ENCODE measurements at places on chromosomes 5 and 9. TPM values are rescaled to one million over a fixed set of nuclear protein-coding genes. Genes with fewer than 3 reads are reported as not detected.

KYAT1 gene
- 8.1 TPM for total RNA-seq

GOLM1 gene
- total RNA-seq: 114 TPM

OTULIN gene
- total RNA-seq: 23.5 TPM

TAF11L2 gene
- total RNA-seq: not detected

LCN15 gene
- total RNA-seq: 0.26 TPM

GABRA6 gene
- total RNA-seq: not detected

LCN12 gene
- total RNA-seq: 1.8 TPM

MRNIP gene
- 13.9 TPM for total RNA-seq

GLT6D1 gene
- not detected for total RNA-seq

PCDHA9 gene
- not detected for total RNA-seq

PIP5KL1 gene
- total RNA-seq: 2.0 TPM

LECT2 gene
- total RNA-seq: not detected

PLCXD3 gene
- total RNA-seq: 0.13 TPM

Measured in A549 treated with ZK216348 at 1 μM for 4 hours (cell line).